ENCODE measurements at places on chromosomes 5 and 9.

- no peak for DNase-seq
These were observed 32.5 kb upstream of the SCAMP1 start for GRCh38 chr5:78327761-78328510.

- DNase-seq, result no peak
These were observed 848.2 kb upstream of the DMAC1 start for GRCh38 chr9:8647824-8648223.

GRCh38 chr5:94562327-94562971 is 56.0 kb downstream of the KIAA0825 start:
- no peak for DNase-seq

- no peak for DNase-seq
These were observed 204.5 kb downstream of the MCTP1 start for GRCh38 chr5:95080441-95080840.

DNA sequence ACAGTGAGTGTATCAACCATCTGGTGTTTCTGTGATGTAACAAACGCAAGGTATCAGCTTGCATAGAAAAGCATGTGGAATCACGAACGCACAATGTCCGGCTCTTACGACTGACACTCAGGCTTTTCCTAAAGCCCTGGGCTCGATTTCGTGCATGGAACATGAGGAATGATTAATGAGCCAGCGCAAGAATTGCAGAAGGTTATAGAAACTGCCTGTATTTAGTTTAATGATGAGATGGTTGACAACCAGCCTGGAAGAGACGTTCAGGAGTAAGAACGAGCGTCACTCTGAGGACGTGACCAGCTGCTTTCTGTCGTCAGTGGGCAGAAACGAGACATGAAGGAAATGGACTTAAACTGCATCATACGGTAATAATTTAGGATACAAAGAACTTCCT is 497.6 kb downstream of the IRX1 start:
- DNase-seq, result no peak

GRCh38 chr9:72187121-72187695 is 38.0 kb downstream of the GDA start:
- DNase-seq, result no peak

DNA sequence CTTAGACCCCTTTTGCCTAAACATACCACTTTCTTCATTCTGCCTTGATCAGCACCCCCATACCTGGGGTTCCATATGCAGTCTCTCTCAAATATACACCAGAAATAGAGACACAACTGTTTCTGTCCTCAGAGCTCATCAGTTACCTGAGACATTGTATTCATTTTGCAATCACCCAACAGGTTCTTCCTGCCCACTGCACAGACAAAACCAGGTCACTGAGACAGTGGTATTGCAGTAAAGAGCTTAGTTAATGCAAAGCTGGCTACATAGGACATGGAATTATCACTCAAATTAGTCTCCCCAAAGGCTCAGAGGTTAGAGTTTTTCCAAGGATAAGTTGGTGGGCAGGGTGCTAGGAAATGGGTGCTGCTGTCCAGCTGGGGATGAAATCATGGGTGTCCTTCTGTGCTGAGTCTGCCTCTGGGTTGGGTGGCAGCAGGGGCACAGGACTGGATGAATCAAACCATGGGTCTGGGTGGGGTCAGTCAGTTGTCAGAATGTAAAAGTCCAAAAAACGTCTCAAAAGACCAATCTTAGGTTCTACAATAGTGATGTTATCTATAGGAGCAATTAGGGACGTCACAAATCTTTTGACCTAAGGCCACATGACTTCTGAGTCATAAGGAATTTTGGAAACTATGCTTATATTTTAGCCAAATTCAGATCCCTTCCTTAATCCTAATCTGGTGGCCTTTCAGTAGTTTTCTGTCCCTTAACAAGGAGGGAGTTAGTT is 41.0 kb downstream of the KCNV2 start:
- DNase-seq, result no peak

DNA sequence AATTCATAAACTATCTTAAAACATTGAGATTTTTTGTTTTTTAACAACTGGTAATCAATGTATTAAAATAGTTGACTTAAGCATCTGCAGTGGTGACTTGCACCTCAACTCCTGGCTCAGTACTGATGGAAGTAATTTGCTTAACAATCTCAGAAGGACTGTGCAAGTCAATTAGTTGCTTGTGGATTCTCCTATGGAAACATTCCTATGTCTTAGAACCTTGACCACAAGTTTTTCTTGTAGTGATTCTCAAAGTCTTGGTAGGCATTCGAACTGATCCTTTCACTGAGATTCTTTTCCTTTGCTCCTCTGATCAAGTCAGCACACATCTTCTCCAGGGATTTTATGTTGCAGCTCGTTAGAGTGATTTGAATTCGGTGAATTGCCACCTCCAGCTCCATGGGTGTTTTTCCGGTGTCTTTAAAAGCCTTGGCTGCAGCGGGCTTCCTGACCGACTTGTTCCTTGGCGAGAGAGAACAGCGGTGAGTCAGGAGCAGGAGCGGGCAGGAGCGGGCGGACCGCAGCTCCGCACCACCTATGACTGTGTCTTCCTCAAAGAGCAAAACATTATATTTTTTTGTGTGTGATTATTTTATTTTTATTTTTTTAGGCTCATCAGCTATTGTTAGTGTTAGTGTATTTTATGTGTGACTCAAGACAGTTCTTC is 21.1 kb downstream of the HMGXB3 start:
- DNase-seq, result no peak
